Omental fat pad (tissue), 4 donors: ENCODE measurements at places on chromosomes 5 and 9.

GRCh38 chr9:129125478-129125877, 14.3 kb downstream of the PTPA start:
- no peak for DNase-seq

DNA sequence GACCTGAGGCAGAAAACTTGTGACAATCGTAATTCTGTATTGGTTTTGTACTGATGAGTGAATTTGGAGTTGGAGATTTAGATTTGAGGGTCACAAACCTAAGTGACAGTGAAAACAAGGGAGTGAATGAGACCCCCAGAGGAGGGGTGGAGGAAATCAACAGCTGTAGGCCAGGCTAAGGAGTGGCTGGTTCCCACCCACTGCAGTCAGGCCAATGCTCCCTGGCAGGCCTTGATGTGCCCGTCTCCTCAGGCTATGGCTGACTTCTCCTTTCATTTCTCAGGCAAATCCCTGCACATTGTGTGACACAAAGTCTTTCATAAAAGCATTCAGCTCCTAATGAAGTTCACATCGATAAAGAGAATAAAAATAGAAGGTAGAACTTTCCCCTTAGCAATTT, 557.6 kb downstream of the CETN3 start:
- no peak for DNase-seq

DNA sequence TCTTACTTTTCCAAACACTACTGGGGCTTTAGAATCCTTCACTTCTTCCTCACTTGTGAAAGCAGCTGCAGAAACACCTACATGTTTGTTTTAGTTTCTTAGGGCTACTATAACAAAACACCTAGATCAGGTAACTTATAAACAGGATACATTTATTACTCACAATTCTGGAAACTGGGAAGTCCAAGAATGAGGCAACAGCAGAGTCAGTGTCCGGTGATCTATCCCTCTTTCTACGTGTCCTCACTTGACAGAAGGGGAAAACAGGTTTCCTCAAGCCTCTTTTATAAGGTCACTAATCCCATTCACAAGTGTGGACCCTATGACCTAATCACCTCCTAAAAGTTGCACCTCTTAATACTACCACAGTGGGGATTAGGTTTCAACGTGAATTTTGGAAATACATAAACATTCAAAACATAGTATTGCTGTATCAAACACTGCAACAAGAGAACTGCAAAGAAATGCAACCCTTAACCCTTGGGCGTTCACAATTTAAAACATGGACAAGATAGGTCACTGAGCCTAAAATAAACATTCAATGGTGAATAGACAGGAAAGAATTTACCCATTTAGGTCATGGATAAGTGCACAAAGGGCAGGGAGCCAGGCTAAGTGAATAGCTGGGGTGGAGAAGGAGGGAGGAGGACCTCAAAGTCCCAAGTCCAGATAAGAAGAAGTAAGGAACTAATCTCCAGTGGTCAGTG, 104.3 kb downstream of the PIK3R1 start:
- DNase-seq, result no peak

GRCh38 chr9:135347461-135347860, 132.1 kb upstream of the PPP1R26 start:
- DNase-seq, result no peak

DNA sequence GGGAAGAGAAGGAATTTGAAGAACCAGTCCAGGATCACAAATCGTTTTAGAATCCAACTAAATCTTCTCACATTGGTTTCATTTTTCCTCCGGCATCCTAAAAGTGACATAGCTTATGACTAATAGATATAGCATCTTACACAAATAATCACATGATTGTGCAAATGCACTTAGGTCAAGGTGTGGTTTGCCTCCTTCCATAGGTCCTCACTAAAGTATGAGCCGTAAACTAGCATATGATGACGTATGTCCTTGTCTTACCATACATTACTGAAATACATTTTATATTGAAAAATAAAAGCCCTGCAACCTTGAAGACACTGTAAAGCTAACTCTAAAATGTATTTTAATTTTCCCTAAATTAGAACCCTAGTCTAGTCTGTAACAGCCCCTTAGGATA, 362.7 kb upstream of the ADAMTS16 start:
- DNase-seq, result no peak

GRCh38 chr9:115291841-115292240, 173.9 kb upstream of the TNC start:
- no peak for DNase-seq

GRCh38 chr9:37554318-37554717, 21.9 kb downstream of the FBXO10 start:
- DNase-seq, result no peak
